ENCODE measurements at places on chromosomes 1 and 21.

DNA sequence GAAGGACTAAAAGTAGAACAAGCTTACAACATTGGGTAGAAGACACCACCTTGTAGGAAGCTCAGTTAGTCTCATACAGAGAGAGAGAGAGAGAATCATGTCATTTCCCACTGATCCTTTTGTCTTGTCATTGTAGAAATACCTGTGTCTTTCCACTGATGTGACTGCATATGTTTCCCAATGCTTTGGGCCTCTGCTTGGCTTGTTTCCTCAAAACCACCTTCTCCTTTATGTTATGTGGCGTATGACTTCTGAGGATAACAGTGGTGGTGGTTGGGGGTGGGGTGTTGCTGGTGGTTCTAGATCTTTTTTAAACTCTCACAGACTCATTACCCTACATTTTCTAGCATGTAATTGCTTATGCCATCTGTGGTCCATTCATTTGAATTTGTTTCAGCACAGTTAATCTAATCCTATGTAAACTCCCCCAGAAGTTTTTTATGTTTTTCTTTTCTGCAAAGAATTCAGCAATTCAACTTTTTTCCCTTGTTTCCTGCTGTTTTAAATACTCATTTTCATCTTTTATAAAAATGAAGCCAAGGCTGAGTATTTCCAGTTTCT lies 9.3 kb downstream of the RGL1 start:
- no peak for DNase-seq

DNA sequence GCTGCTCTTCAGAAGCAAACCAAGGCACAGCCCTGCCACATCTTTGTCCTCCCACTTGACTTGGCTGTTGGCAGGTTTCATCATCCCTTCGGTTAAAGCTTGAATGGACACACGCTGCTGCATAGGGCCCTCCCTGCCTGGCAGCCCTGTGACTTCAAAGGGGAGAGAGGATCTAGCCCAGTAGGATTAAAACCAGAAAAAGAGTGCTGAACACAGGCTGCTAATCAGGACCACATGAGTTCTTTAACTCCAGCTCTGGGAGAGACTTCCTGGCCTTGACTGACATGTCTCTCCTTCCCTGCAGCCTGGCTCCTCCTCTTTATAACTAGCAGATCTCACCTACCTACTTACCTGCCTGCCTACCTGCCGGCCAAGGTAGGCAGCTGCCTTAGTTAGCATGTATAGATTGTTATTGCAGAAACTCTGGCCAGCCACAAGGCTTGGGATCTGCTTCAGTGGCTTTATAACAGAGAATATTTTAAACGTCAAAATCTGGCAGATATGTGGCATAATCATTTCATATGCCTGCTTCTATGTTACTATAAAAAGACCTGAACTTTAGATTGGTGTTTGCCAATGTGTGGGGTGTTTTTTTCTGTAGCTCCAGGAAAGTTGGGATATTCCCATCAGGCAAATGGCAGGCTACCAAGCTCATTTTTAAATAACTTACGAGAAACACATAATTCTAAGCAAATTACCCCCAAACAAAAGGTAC lies 49.4 kb downstream of the ERG start:
- DNase-seq, result no peak

- no peak for DNase-seq
These were observed 35.7 kb downstream of the SDC3 start for GRCh38 chr1:30872948-30873263.

- no peak for DNase-seq
These were observed 2.1 kb downstream of the LHX8 start for GRCh38 chr1:75136195-75136815.

DNA sequence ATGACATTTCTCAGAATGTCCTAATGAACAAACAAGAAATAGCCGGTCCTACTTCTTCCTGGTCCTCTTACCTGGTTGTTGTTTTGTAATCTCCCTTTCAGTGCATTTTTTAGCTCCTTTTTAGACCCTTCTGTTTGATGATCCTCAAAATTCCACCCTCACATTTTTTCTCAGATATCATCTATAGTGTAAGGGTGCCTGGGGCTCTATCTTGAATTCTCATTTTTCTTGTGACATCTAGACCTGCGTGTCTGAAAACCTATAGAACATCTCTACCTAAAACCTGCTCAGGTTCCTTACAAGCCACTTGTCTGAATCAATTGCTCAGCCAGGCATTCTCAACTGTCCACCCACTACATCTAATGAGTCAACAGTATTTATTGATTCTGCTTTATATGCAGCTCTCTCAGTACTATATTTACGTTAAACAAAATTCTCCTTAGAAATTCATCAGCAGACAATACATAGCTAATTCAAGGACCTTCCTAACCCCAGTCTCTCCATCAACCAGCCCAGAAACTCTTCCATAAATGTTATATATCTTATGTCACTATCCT lies 36.5 kb upstream of the USH2A start:
- DNase-seq, result no peak

DNA sequence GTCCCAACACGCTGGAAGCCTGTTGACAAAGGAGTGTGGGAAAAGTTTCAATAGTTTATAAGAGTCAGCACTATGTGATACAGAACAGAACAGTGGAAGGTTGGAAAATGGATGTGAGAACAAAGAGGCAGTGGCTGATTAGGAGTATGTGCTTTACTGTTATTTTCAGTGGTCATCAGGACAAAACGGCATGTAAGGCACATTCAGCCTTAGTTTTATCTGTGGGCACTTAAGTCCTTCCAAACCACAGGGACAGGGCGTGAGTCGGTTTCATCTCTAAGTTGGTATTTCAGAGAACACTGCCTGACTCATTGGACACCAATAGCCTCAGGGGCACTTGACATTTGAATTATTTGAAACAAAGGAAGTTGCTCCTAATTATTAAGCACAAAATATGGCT lies 306.9 kb downstream of the ASTN1 start:
- DNase-seq, result no peak

DNA sequence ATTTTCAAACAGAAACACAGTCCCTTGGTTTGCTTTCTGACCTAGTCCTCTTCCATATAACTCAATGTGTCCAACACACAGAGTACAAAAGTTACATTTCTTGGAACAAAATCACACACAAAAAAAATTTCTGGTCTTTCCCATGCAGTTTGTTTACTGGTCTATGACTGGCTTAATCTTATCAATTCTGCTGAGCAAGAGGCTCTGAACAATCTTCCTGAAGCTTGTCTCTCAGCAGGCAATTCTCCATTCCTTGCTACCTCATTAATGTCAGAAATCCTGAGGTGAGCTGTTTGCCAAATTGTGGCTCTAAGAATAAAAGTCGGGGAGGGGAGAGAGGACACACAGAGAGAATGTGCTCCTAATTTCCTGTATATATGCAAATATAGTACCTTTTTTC lies 423.6 kb downstream of the HLX start:
- no peak for DNase-seq

DNA sequence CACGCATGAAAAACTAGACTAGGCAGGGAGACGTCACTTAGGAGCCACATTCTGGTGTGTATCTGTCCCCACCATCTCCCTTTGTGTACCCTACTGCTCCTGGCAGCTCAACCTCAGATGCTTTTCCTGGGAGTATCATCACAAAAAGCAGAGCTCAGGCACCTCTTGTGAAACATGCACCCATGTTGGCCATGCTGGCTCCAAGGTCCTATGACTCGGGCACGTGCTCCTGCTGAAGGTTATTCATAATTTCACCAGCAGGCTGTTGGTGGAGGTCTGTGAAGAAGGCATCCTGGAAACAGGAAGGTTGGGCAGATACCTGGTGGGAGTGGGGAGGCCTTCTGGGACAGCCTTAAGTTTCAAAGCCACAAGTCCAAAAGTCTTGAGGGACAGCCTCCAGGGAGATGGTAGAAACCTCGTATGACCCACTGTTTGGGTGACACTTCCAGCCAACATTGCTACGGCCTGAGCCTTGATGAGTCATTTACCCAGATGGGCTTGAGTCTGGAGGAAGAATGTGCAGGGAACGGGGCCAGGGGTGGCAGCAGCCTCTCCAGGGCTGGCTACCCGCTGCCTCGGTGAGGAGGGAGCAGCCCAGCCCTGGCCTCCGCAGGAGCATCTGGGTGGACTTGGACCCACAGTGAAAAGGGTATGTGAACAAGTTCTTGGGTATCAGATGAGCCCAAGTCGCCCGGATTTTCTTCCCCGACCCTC lies 75.8 kb downstream of the PGBD5 start:
- DNase-seq, result no peak

DNA sequence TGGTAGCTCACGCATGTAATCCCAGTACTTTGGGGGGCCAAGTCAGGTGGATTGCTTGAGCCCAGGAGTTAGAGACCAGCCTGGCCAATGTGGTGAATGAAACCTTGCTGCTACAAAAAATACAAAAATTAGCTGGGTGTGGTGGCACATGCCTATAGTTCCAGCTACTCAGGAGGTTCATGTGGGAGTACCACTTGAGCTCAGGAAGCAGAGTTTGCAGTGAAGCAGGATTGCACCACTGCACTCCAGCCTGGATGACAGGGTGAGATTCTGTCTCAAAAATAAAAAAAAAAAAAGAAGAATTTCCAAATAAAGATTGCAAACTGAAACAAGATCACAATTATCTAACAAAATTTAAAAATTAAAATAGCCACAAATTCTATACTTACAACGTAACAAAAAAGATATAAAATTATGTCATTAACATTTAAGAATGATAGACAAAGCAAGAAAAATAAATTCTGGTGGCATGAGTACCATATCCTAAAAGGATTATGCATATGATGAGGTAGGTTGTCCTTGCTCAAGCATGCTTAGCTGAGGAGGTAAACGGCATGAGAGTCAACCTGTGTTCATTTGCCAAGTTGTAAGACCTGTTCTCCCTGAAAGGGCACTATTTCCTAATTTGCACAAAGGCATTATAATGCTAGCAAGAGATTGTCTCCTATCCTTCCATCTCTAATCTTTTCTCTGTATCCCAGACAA lies 20.2 kb downstream of the IPP start:
- no peak for DNase-seq
